ENCODE measurements at places on chromosomes 13 and 19.
A peak's percentile ranks its signal among the peaks of the same experiment; 100 is the strongest.

GRCh38 chr13:48505597-48506091 lies 27.2 kb downstream of the RCBTB2 start:
- DNase-seq = peak; percentile 93

DNA sequence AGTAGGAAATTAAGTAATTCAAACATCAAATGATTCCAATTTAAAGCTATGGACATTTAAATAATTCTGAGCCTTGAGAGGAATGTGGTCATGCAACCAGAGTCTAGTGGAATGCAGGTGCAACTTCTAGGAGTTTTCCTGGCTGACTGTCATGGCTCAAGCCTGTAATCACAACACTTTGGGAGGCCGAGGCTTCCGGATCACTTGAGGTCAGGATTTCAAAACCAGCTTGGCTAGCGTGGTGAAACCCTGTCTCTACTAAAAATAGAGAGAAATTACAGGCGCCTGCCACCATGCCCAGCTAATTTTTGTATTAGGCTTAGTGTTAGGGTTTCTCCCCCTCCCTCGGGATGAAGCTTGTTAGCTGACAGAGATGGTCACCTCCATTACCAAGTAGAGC lies 6.4 kb downstream of the ZNF808 start:
- no peak for DNase-seq

DNA sequence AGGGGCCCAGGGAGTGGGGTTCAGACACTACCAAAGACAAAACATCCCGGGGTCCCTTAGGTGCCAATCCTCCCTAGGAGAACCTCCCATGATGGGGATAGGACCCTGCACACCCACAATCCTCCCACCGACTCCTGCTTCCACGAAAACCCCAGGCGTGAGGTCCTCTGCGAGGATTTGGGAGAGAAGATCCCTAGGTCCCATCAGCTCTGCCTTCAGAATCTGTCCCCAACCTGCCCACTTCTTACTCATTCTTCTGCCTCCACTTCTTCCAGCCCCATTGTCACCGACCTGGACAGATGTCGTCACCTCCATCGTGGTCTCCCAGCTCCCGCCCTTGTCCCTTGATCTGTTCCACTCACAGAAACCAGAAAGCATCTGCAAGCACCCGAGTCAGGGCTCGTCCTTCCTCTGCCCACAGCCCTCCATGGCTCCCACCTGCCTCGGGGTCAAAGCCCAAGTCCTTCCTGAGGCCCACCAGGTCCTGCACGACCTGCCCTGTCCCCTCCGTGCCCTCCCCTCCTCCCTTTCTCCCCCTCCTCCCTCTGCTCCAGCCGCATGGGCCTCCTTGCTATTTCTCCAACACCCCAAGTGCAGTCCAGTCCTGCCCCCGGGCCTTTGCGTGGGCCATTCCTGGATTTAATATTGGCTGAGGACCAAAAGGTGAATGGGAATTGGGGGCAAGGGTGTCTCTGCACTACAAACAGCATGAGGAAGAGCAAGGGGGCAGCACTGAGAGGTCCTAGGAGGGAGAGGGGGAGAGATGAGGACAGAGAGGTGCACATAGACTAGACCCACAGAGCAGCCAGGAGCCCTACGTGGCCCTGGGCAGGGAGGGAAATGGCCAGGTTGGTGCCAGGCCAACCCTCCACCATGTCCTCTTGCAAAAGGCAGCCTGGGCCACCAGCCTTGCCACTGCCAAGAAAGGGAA lies 51.3 kb downstream of the PTPRS start:
- DNase-seq = no peak

- no peak for DNase-seq
Observed at GRCh38 chr19:47243364-47243775, 12.4 kb upstream of the BBC3 start.

DNA sequence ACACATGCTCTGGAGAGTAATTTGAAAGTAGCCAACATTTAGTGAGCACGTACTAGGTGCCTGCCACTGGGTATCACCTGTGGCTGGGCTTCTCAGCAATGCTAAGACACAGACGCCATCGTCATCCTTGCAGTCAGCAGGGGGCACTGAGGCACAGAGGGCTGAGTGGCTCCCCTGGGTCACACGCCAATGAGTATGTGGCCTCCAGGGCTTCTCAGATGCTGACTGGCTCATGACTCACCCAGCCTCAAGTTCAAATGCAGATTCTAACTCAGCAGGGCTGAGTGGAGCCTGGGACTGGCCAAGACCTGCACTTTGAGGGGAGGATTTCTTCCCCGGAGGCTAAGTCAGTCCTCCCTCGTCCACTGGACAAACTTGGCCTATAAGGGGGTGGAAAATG lies 115.1 kb upstream of the CACNA1A start:
- DNase-seq = no peak

- peak; percentile 6 for DNase-seq
Observed at GRCh38 chr13:21625366-21625765, 21.4 kb upstream of the MICU2 start.
